Renal cortical epithelial cell (primary cell): ENCODE measurements at places on chromosomes 12 and 14.

DNA sequence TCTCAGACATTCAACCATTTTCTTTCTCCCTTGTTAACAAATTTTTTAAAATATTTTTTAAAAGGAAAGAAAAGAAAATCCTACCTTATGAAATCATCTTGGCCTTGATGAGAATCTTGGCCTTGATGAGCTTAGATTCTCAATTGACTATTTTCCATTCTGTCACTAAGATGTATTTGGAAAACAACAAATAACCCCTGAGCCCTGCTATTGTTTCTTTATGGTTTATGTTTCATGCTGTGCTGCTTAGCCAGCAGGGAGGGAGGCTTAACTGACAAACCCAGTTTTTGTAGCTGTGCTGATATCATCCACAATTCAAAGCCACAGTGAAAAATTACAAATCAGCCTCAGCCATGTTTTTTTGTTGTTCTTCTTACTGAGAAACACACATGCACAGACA is 404.1 kb downstream of the RAD51B start:
- DNase-seq, result no peak

DNA sequence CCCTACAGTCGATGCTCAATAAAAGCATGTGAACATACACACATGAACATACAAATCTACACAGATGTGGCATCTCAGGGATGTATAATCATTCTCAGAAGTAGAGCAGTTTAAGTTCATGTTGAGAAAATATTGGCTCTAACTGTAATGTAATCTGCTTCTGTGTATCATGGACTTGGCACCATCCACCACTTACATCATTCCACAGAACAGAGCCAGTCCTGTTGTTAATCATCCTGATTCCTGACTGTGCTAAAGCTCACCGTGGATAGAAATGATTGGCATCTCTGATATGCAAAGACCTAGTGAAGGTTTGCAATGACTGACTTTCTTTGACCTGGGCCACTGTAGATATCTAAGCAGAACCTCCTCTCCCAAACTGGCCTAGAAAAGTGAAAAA is 1141.3 kb downstream of the BCL11B start:
- DNase-seq, result no peak

- no peak for DNase-seq
Measured at GRCh38 chr12:48866052-48866711, 512 bp upstream of the RND1 start.

GRCh38 chr14:77238996-77239395 is 32.0 kb downstream of the NGB start:
- no peak for DNase-seq

DNA sequence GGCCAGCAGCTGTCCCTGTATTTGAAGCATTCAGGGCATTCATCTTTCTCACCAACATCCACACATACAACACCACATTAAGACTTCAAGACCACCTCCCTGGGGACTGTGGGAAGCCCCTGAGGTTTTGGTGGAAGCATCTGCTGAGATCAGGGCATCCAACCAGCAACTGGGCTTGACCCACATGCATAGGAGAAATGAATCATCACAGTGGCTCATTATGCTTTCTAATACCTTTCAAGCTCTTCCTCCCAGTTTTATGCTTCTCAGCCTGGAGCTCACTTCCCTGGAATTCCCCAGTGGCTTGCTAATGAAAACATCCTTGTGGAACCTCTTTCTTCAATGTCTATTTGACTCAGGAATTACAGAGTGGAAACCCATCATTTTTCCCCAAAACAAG is 21.4 kb upstream of the CMKLR1 start:
- peak; percentile 16 for DNase-seq

DNA sequence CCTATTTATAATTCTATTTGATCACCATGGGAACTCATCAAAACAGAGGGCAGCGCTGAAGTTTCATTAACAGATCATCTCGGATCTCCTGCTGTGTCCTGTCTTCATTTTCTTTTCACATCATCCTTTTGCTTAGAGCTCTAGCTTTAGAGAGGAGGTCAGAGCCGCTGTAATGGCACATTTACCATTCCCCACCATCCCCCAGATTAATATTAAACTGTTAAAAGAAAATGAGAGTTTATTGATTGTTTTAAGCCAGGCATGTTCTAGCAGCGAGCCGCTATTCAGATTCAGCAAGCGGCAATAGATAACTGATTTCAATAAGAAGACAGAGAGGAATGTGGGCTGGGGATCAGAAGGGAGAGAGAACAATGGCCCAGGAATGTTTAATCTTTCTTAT is 308.8 kb downstream of the EGLN3 start:
- no peak for DNase-seq

- DNase-seq, result no peak
Measured at GRCh38 chr12:57235728-57236131, 6.2 kb downstream of the SHMT2 start.
